Karpas-422 (cell line): ENCODE measurements at places on chromosomes 12 and 14.
A peak's percentile ranks its signal among the peaks of the same experiment; 100 is the strongest.

DNA sequence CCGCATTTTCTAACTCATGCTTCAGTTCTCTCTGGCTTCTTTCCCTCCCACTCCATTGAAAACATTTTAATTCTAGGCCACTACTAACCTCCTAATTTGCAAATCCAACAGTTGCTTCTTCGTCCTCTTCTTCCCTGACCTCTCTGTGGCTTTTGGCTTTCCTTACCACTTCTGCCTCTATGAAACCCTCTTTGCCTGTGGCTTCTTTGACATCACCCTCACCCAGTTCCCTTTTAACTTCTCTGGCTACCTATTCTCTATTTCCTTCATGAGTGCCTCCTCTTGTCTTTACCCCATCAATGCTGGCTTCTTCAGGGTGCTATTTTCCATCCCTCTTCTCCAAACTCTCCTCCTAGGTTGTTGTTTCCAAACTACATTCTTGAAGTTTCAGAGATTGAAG lies 4.4 kb upstream of the HCFC2 start:
- DNase-seq, result no peak

GRCh38 chr14:28653521-28653920 lies 113.1 kb upstream of the FOXG1 start:
- DNase-seq, result no peak

- DNase-seq, result no peak
These were observed 24.9 kb downstream of the CRACR2A start for GRCh38 chr12:3727877-3728632.

- DNase-seq, result peak; percentile 67
These were observed 953 bp upstream of the NXPH4 start for GRCh38 chr12:57215668-57216013.

- DNase-seq, result no peak
These were observed 90.3 kb downstream of the DDHD1 start for GRCh38 chr14:53062856-53063255.

DNA sequence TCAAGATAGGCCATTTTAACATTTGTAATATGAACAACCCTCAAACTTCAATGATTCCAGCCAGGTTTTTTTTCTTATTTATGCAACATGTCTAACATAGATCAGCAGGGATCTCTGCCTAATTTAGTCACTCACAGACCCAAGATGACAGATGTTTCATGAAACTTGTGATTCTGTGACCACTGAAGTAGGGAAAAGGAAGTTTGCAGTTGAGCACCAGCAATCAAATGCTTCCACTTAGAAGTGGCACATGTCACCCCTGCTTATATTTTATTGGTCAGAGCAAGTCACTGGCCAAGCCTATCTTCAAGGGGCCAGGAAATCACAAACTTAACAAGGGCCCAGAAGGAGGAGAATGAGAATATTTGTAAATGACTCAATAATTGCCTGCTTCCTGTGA lies 150.6 kb downstream of the BCAT1 start:
- DNase-seq, result peak; percentile 53

DNA sequence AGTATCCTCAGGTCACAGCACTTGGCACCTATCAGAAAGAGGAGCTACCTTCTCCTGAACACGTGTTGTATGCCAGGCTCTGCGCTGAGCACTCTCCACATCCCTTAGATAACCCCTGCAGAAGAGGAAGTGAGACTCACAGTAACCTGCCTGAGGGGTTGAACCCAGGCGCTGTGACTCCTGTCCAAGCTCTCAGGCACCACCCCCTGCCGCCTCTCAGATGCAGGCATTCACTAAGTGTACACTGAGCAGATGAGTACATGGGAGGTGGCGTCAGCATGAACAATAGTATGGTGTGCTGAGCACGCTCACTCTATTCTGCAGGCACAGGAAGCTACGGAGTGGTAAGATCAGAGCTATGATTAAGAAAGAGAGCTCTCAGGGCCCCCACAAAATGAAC lies 21.0 kb upstream of the RIC8B start:
- peak; percentile 86 for DNase-seq

- DNase-seq, result peak; percentile 65
These were observed 44.6 kb downstream of the DDHD1 start for GRCh38 chr14:53108292-53109104.

DNA sequence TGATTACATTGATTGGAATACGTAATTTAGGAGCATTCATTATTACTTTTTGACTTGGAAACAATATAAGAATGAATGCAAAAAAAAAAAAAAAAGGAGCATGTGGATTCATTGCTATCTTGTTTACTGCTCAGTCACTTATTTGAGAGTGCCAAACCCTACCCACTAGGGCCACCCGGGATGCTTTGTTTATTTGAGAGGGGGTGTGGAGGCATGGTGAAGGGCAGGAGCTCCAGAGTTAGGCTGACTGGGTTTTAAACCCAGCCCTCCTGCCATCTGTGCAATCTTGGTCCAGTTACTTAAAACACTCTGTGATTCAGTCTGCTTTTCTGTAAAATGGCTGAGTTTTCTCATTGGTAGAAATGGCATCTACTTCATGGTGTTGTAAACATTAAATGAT lies 195.2 kb downstream of the RAD51B start:
- DNase-seq, result no peak

DNA sequence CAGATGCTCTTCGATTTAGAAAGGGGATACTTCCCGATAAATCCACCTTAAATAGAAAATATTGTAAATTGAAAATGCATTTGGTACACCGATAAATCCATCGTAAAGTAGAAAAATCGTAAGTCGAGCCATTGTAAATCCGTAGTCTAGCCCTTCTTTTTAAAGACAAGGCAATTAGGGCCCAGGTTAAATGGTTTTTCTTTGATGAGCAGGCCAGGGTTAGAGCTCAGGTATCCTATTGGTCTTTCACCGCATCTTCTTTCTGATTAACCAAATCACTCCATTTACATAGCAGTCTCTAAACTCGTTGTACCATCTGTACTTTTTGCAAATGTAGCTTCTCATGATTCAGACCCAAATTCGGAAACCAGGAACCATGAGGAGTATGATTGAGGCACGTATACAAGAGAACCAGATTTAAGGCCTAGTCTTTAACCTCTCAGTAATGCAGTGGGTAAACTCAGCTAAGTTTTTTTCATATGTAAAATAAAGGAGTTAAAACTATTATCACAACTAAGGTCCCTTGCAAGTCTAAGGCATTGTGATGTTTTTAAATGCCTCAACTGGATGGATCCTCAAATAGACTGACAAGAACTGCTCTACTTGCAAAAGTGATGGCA lies 2.2 kb upstream of the YAF2 start:
- DNase-seq, result peak; percentile 84

DNA sequence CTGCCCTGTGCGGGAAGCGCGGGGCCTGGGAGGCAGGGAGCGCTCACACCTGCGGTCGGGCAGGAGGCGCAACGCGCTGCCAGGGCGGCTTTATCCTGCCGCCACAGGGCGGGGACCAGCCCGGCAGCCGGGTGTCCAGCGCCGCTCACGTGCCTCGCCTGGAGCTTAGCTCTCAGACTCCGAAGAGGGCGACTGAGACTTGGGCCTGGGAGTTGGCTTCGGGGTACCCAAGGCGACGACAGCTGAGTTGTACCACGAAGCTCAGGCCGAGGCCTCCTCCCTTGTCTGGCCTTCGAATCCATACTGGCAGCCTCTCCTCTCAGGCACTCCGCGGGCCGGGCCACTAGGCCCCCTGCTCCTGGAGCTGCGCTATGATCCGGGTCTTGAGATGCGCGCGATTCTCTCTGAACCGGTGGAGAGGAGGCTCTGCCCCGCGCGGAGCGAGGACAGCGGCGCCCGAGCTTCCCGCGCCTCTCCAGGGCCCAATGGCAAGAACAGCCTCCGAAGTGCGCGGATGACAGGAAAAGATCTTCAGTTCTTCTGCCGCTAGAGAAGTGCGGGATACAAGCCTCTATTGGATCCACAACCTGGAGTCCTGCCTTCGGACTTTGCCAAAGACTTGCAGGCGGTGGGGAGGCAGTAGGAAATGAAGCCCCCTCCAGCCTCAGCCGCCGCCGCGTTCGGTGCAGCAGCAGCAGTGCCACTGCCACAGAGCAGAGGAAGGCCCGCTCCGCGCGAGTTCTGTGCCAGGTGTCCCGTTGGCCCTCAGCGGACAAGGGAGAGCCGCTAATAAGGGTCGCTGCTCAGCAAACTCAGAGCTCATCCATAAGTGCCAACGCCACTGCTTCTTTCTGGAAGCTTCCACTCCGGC lies 6.8 kb downstream of the SIX1 start:
- no peak for DNase-seq

DNA sequence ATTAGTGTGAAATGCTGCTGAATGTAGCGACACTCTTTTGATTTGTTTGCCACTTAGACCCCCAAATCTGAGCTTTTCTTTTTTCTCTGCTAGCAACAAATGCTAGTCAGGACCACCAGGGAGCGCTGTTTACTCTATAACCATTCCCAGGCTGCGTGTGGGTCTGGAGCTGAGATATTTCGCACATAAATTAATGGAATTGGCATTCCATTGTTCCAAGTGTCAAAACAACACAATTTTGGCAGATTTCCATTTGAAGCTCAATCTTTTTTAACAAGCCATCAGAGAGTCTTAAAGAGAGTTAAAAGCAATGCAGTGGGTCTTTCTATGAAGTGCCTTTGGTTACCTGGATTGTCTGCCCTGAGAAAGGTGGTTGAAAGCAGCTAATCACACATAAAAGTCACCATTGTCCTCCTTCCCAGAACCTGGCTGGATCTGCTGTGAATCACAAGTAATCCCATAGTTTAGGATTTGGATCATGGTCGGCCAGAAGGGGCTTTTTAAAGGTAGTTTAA lies 7.4 kb upstream of the TMEM132C start:
- DNase-seq, result peak; percentile 80

DNA sequence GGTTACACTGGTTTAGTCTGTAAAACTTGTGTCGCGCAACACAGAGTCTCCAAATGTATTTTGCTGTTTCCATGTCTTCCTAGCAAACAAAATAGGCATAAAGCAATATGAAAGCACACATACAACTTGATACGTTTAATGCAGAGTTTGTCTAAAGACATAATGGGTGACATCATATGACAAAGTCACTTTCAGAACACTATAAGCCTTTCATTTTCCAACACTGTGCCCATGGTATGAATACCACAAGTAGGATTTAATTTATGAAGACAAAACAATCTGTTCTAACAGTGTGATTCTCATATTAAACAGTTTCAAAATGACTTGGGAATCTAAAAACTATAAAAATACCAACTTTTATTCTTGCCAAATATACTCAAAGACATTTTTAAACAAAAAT lies 58.4 kb downstream of the PTPN21 start:
- no peak for DNase-seq

DNA sequence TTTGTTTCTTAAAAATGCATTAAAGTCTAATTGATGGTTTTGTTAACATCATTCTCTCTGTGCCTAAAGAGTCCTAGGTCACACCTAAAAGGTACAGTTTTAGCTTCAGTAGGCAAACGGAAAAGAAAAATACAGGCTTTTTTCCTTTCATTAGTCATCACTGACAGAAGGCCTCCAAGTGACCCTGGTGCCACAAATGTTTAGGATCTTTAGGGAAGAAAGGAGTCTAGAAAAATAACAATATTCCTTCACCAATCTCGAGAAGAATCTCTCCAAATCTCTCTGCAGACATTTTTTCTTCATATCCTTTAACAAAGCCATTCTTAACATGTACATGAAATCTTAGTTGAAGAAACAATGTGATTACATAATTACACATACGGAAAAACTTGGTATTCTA lies 2.0 kb downstream of the DENND5B start:
- no peak for DNase-seq

GRCh38 chr12:95687937-95688336 lies 102.6 kb downstream of the NTN4 start:
- DNase-seq, result no peak

- no peak for DNase-seq
These were observed 42.1 kb upstream of the USP44 start for GRCh38 chr12:95593266-95593871.

GRCh38 chr12:76220980-76221379 lies 127.2 kb downstream of the BBS10 start:
- DNase-seq, result no peak

DNA sequence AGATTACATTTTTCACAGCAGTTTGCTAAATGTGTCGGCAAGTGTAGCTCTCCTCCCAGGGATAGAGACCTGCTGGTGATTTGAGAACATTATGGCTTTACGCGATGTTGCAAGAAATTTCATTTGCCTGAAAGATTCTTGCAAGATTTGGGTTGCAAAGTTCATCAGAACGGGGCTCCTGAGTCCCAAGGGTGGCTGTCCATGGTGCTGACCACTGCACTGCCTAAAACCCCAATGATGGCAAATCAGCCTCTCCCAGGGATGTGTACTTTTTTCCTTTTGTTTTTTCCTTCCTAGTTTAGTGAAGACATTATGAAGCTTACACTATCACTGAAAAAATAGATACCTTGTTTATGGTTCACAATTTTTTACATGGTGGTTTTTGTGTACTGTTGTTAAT lies 85.4 kb downstream of the WSCD2 start:
- DNase-seq, result peak; percentile 62

DNA sequence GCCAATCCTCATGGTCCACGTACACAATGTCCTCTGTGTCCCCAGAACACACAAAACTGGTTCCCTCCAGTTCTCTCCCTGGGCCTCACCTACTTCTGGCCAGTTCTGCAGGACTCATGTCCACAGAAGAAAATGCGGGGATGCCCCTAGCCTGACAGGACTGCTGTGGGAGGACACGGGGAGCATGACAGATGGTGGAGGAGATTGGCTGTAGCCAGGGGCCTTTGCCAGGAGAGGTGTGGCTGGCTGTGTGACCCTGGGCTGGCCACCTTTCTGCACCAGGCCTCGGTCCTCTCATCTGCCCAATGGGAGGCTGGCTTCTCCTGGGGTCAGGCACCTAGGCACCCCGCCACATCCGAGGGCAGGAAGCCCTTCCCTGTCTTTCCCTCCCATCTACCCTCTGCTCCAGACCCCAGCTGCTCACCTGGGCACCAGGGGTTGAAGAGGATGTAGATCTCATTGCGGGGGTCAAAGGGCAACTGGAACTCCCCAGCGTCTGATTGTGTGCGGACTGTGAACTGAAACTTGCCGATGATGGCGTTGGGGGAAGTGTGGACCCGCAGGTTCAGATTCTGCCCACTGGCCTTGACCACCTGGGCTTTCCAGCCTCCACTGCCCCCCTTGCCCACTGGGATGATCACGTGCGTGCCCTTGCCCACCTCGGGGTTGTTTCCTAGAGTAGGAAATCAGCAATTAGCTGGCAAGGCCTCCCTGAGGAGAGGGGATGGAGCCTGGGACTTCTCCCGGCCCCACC lies 2.8 kb downstream of the TGM1 start:
- no peak for DNase-seq

DNA sequence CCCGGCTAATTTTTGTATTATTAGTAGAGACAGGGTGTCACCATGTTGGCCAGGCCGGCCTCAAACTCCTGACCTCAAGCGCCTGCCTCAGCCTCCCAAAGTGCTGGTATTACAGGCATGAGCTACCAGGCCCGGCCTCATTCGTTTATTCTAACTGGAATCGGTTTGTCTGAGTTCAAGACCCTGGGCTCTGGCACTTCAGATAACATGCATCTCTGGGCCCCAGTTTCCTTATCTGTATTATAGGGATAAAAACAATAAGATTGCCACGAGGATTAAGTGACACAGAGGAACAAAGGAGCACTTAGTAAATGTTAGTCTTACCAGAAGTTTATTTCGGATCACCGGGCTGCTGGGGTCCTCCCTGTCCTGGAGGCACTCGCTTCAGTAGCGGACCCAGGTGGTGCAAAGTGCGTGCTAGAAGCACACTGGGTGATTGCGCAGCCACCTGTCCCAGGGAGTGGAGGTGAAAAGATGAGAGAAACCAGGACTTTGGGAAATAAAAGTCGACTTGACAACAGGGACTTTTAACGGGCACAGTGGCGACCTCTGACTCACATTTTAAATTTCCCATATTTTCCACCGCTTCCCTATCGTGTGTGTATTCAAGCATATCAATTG lies 37.5 kb downstream of the ACACB start:
- DNase-seq, result no peak

- DNase-seq, result no peak
These were observed 196.4 kb downstream of the RPAP3 start for GRCh38 chr12:47509398-47509851.

- no peak for DNase-seq
These were observed 25.7 kb downstream of the TUNAR start for GRCh38 chr14:95902273-95902826.
